ENCODE measurements at places on chromosomes 13 and 19.
A peak's percentile ranks its signal among the peaks of the same experiment; 100 is the strongest.

DNA sequence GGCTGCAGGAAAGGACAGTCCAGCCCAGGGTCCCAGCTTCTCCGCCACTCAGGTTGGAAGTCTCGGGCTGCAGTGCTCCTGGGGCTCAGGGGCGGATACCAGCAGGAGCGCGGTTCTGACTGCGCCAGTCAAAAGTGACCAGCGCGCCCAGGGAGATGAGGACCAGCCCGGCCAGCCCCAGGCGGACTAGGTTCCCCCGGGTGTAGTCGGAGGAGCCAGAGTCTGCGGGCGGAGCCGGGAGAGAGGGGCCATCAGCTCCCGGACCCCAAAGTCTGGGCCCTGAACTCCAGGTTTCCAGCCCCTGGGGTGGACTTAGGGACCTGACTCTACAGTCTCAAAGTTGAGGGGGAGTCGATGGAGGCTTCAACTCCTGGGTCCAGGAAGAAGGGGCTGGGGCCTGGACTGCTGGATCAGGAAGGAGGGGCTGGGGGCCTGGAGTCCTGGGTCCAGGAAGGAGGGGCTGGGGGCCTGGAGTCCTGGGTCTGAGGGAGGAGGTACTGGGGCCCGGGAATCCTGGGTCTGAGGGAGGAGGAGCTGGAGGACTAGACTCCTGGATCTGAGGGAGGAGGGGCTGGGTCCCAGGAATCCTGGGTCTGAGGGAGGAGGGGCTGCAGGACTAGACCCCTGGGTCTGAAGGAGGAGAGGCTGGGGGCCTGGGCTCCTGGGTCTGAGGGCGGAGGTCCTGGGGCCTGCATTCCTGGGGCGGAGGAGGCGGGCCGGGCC lies 5.3 kb downstream of the OSCAR start:
- no peak for DNase-seq

GRCh38 chr19:17998827-17999150 lies 9.2 kb upstream of the ARRDC2 start:
- DNase-seq: no peak

GRCh38 chr19:18896421-18896841 lies 473 bp upstream of the CERS1 start:
- no peak for DNase-seq

DNA sequence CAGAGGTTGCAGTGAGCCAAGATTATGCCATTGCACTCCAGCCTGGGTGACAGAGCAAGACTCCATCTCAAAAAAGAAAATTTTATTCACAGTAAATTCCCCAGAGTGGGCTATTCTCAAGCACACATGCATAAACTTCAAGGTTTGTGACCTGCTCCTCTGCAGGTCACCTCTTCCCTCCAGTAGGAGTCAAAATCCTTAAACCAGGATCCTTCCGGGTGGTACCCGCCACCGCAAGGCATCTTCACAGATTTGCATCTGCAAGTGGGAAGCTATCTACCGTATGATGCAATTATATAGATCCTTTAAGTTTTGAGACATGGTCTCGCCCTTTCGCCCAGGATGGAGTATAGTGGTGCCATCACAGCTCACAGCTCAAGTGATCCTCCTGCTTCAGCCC lies 3.0 kb upstream of the ECH1 start:
- DNase-seq: no peak

GRCh38 chr13:61247149-61247936 lies 168.3 kb downstream of the PCDH20 start:
- DNase-seq: no peak

- DNase-seq: no peak
These were observed 14.0 kb upstream of the TNFSF14 start for GRCh38 chr19:6683971-6684370.

GRCh38 chr13:75165543-75166230 lies 316.3 kb downstream of the TBC1D4 start:
- DNase-seq: no peak

DNA sequence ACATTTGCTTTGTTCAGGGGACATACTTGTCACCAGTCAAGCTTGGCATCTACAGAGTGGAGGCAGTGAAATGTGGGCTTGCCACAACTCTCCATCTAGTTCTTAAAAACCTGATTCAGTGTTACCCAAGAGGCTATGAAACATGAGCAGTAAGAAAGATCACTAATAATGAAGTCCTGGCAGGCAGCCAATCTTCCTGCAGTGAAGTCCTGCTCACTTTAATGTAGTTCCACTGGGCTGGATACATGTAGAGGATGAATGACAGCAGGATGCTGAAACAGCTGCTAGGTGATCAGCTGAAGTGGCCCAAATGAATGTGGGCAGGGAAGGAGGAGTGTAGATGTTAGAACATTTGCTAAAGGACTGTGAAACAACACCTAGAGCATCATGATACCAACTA lies 1213.1 kb downstream of the OLFM4 start:
- DNase-seq: peak; percentile 94

DNA sequence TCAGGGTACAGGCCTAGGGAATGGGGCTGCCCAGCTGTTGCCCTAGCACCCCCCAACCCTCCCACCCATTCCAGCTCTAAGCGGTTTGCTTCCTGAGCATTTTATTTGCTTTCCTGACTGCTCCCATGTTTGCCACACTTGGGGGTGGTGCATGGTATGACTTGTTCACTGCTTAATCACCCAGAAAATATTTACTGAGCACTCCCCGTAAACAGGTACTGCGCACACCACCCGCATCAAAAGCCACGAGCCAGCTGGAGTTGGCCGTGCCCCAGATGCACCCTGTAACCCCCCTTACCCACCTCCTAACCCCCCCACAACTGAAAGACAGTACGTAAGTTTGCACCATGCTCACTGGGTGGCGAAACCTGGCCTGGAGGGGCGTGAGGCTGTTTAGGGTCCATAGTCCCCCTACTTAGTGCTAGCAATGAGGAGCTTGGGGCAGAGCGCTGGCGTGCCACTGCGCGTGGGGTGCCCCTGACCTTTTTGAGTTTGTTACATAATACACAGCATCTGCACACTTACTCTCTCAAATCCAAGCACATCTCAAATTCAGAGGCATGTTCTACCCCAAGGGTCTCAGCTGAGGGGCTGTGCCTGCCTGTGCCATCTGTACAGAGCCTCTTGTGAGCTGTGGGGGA lies 29.8 kb downstream of the DPF1 start:
- peak; percentile 52 for DNase-seq

- no peak for DNase-seq
These were observed 8.7 kb upstream of the IZUMO2 start for GRCh38 chr19:50171752-50172151.

DNA sequence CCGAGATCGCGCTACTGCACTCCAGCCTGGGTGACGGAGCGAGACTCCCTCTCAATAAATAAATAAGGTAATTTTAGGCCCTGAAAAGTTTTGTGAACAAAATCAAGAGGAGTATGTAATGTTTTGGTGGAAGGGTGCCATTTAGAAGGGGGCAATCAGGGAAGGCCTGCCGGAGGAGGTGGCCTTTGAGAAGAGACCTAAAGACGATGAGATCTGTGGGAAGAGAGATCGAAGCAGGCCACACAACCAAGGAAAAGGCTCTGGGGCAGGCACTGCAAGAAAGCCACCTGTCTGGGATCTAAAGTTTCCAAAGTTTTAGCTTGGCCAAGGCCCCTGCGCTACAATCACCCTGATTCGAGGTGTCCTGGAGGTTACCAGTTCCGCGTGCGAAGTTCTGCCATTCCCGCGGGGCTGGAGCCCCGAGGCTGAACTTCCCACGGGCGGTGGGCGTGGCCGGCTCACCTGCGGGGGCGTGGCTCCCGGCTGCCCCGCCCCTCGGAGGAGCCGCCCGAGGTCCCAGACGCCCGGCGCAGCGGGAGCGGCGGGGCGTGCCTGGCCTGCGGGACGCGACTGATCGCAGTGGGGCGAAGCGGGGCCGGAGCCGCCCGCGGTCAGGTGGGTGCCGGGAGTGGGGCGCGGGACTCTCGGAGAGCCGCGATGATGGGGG lies at the start of gene KLC3:
KLC3 (plus strand) TSS at position 519 of the 667 bp plus-strand sequence. CDS start 4,792 bp downstream, outside the sequence.
- peak; percentile 8 for DNase-seq

- DNase-seq: no peak
These were observed 161.6 kb upstream of the OBI1 start for GRCh38 chr13:78820541-78820940.

DNA sequence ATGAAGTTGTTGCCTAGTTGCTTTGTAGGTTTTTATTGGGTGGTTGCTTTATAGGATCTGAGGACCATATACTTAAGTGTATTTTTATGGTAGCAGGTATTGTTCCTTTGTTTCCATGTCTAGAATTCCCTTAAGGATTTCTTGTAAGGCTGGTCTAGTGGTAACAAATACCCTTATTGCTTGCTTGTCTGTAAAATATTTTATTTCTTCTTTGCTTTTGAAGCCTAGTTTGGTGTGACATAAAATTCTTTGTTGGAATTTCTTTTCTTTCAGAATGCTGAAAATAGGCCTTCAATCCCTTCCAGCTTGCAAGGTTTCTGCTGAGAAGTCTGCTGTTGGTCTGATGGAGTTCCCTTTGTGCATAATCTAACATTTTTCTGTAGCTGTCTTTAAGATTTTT lies 18.1 kb upstream of the ZSCAN5A start:
- no peak for DNase-seq

- no peak for DNase-seq
These were observed 487 bp downstream of the FLT1 start for GRCh38 chr13:28494504-28494777.

GRCh38 chr19:4498694-4499093 lies 19.6 kb downstream of the PLIN4 start:
- no peak for DNase-seq

DNA sequence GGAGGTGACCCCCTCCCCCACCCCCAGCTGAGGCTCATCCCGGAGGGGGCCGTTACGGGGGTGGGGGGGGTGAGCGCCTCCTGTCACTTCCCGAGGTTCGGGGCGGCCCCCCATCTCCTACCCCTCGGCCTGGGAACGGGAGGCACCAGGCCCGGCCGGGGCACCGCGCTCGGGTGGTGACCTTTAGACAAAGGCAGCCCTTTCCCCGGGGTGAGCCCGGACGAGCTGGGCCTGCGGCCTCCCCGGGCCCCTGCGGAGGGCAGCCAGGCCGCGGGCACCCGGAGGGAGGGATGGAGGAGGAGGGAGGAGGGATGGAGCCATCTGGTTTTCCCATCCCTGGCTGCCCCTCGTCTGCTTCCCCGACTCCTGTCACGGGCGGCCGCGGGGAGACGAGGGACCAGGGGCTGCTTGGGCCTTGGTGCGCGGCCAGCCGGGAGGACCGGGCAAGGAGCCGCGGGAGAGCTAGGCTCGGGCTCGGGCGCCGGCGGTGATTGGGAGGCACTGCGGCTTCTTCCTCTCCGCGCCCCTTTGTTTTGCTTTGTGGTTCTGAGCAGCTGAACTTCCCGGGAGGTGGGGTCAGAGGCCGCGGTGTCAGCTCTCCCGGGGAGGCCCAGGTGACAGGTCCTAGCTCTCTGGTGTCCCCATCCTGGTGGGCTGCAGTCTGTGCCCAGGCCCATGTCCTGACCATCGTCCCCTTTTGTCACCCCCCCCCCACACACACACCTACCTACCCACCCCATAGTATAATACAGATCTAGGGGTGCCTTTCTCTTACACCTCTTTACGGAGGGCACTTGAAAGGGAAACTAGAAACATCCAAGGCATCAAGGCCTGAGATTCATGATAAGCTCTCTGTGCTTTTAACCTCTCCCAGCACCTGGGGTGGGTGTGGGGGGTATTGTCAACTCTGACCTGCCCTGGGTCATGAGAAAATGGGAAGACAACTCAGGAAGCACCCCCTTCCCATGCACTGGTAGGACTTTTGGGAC lies 1.3 kb downstream of the BICRA start:
- no peak for DNase-seq

DNA sequence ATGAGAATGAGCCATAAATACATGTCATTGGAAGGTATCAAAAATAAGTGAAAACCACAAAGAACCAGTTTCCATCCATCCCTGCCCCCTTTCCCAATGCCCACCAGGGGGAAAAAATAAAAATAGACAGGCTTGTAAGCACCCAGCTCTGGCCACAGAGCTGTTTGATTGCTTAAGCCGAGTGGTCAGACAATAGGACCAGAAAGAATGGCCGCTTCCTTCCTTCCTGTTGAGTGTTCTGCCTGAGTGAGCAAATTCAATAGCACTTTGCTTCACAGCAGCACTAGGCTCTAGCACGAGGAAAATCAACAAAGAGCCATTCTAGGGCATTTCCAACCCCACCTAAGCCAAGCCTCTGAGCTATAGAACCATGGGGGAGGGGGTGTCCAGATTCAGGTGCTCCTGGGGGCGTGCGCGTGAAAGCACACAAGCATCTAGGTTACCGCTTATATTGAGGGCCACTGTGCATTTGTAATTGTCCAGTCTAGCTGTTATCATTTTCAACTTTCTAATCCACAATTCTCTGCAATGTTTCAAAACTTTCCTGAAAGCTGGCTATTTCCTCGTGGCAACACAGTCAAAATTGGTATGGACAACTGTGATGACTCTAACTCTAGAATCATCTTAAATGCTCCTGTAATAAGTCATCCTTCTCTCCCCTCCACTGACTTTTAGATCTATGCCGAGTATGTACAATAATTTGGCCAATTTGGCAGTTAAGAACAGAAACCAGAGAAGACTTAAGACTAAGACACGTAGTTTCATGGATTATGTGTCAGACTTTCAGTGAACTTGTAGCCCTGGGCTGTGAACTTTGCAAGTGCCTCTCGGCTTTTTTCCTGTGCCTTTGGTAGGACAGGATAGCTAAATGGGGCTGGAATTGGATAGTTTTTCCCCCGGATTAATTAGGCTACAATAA lies 64.3 kb downstream of the SPRY2 start:
- peak; percentile 97 for DNase-seq

DNA sequence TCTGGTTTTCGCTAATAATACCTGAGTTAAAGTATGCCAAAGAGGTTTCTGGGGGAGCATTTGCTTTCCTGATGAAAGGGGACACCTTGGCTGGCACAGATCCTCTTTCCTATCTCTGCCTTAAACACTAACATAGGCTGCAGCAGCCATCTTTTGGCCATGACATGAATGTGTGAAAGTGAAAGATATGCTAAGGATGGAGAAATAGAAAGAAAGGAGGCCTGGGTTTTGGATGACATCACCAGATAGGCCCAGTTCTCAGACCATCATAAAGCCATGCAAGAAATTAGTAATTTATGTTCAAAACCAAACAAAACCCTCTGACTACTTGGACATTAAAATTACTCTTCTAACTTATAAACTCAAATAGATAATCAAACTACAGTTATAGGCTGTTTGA lies 279.7 kb downstream of the COG6 start:
- no peak for DNase-seq

- DNase-seq: no peak
These were observed 21.3 kb upstream of the SLC7A9 start for GRCh38 chr19:32890841-32891240.

GRCh38 chr19:44050740-44051649 lies 841 bp upstream of the ZNF223 start:
- peak; percentile 59 for DNase-seq

GRCh38 chr13:26010487-26011207 lies 41.2 kb downstream of the SHISA2 start:
- no peak for DNase-seq

- DNase-seq: no peak
These were observed 94.0 kb downstream of the KLF12 start for GRCh38 chr13:74040200-74040599.

- DNase-seq: no peak
These were observed 7.2 kb downstream of the MED29 start for GRCh38 chr19:39398297-39398864.
